ENCODE measurements at places on chromosomes 7 and 10. TPM values are rescaled to one million over a fixed set of nuclear protein-coding genes. Genes with fewer than 3 reads are reported as not detected.

DNA sequence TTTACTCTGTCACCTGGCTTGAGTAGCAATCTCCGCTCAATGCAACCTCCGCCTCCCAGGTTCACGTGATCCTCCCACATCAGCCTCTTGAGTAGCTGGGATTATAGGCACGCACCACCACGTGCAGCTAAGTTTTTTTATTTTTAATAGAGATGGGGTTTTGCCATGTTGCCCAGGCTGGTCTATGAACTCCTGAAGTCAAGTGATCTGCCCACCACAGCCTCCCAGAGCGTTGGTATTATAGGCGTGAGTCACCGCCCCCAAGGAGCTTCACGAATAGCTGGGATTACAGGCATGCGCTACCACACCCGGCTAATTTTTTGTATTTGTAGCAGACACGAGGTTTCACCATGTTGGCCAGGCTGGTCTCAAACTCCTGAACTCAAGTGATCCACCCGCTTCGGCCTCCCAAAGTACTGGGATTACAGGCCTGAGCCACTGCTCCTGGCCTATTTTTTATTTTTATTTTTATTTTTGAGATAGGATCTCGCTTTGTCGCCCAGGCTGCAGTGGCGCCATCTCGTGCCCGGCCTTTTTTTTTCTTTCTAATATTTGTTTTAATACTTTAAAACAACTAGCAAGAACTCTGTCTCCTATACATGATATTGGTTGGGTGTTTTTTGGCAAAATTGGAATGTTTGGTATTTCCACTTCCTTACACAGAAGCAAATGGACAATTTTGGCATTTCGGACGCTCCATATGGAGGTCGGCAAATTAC is 1.1 kb downstream of the EFCAB10 start:
- peaks cover 11% of the 10 kb centered on the region for H3K27me3 ChIP-seq
- peaks cover 4% of the 10 kb centered on the region for H3K4me1 ChIP-seq
- DNase-seq = no peak
- no peak overlapping the region for H3K27ac ChIP-seq
- H3K4me3 ChIP-seq = no peak overlapping the region
- no peaks in the 10 kb centered on the region for H3K36me3 ChIP-seq

GRCh38 chr7:16914771-16915170 is 33.0 kb upstream of the AGR3 start:
- no peak overlapping the region for H3K4me3 ChIP-seq
- H3K4me1 ChIP-seq = no peaks in the 10 kb centered on the region
- no peaks in the 10 kb centered on the region for H3K27me3 ChIP-seq
- H3K27ac ChIP-seq = no peak overlapping the region

CDNF gene
- total RNA-seq = 0.61 TPM

BMPER gene
- 10.0 TPM for total RNA-seq

- no peak overlapping the region for H3K27ac ChIP-seq
- no peaks in the 10 kb centered on the region for H3K4me1 ChIP-seq
- no peak for DNase-seq
Measured at GRCh38 chr7:85018498-85018897, 168.4 kb downstream of the SEMA3D start.

AOAH gene
- 20.8 TPM for total RNA-seq

GRCh38 chr7:55174856-55175255 is 156.0 kb downstream of the EGFR start:
- no peak for DNase-seq
- H3K27ac ChIP-seq = no peak overlapping the region
- no peaks in the 10 kb centered on the region for H3K27me3 ChIP-seq
- no peak overlapping the region for H3K4me3 ChIP-seq

DNA sequence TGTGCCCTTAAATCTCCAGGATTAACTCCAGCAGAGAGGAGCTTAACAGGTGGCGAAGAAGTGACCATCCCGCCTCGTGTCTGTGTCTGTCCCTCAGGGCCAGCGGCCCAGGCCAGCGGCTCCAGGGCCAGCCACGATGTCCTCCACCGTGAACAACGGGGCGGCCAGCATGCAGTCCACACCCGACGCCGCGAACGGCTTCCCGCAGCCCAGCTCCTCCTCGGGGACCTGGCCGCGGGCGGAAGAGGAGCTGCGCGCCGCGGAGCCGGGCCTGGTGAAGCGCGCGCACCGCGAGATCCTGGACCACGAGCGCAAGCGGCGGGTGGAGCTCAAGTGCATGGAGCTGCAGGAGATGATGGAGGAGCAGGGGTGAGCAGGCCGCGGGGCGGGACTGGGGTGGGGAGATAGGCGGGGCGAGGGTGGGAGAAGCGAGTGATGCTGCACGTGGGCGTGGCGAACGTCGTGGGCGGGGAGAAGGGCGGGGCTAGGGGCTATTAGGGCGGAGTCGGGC is 33.3 kb downstream of the SRRM3 start:
- H3K4me1 ChIP-seq = peaks cover 7% of the 10 kb centered on the region
- DNase-seq = peak; percentile 86
- no peak overlapping the region for H3K4me3 ChIP-seq
- H3K36me3 ChIP-seq = no peaks in the 10 kb centered on the region
- peaks cover 43% of the 10 kb centered on the region for H3K27me3 ChIP-seq

LOXL4 gene
- total RNA-seq = 6.2 TPM

- no peaks in the 10 kb centered on the region for H3K36me3 ChIP-seq
- H3K4me3 ChIP-seq = no peak overlapping the region
Measured at GRCh38 chr10:133154411-133154810, 5.6 kb upstream of the KNDC1 start.

DNA sequence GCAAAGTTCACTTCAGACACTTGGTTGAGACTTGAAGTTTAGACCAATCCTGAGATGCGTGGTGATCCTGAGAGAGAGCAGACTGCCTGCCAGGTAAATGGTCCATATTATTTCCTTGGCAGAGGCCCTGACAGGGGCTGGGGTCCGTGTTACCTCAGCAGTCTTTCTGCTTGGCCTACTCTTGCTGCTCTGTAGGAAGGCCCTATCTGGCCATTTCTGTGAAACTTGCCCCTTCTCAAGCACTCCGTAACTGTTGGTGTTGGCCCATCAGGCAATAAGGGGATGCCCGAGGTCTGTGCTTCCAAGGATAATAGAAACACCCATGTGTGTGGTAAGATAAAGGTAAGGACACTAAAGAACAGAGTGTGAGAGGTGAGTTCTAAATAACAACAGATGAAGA is 20.0 kb downstream of the LOXL4 start:
- H3K27me3 ChIP-seq = no peaks in the 10 kb centered on the region
- H3K27ac ChIP-seq = no peak overlapping the region
- no peak for DNase-seq
- no peak overlapping the region for H3K4me3 ChIP-seq
- H3K36me3 ChIP-seq = peaks cover 75% of the 10 kb centered on the region

DNA sequence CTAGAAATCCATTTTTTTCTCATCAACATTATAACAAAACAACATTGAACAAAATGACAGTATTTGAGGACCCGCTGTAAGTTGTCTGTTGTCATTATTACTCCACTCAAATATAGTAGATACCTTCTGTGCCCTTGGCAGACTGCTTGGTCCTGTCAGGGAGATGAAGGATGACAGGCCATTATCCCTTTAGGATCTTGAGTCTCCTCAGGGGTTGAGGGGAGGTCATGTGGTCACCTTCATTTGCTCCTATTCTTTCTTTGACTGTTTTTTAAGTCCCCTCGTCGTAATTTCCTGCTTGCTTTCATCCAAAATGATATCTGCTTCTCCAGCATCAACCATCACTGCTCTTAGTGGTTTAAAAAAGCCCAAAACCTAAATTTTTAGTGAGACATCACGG is 2.6 kb upstream of the PIP4K2A start:
- H3K4me3 ChIP-seq = no peak overlapping the region
- no peaks in the 10 kb centered on the region for H3K4me1 ChIP-seq
- DNase-seq = no peak
- no peak overlapping the region for H3K27ac ChIP-seq
- H3K36me3 ChIP-seq = no peaks in the 10 kb centered on the region

GRCh38 chr10:12588091-12588860 is 238.9 kb downstream of the CAMK1D start:
- DNase-seq = no peak
- H3K27me3 ChIP-seq = no peaks in the 10 kb centered on the region
- no peaks in the 10 kb centered on the region for H3K4me1 ChIP-seq
- H3K27ac ChIP-seq = no peak overlapping the region
- no peaks in the 10 kb centered on the region for H3K36me3 ChIP-seq
- no peak overlapping the region for H3K4me3 ChIP-seq

GRCh38 chr10:75619635-75620034 is 188.2 kb downstream of the LRMDA start:
- no peaks in the 10 kb centered on the region for H3K36me3 ChIP-seq
- peaks cover 10% of the 10 kb centered on the region for H3K4me1 ChIP-seq
- H3K27ac ChIP-seq = no peak overlapping the region

DNA sequence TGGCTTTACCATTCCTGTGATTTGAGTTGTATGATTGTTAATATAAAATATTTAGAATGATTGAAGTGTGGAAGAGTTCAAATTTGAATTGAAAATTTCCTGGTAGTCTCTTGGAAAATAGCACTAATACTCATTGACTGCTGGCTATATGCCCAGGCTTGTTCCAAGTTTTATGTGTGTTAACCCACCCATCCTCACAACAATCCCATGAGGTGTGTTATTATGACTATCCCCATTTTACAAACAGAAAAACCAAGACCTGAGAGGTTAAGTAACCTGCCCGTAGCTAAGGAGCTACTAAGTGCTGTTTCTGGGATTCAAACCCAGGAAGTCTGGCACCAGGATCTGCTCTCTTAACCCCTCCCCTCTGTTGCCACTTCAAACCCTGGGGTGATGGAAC is 213.9 kb downstream of the CREB5 start:
- DNase-seq = no peak
- no peaks in the 10 kb centered on the region for H3K27me3 ChIP-seq
- H3K4me1 ChIP-seq = peaks cover 3% of the 10 kb centered on the region
- H3K4me3 ChIP-seq = no peak overlapping the region
- H3K36me3 ChIP-seq = no peaks in the 10 kb centered on the region
- no peak overlapping the region for H3K27ac ChIP-seq

- DNase-seq = peak; percentile 95
- no peaks in the 10 kb centered on the region for H3K36me3 ChIP-seq
- H3K4me1 ChIP-seq = peaks cover 6% of the 10 kb centered on the region
- no peaks in the 10 kb centered on the region for H3K27me3 ChIP-seq
- peak within 1 kb of the TSS; percentile 90 for H3K27ac ChIP-seq
Measured at GRCh38 chr7:122886357-122887081, at the start of gene CADPS2. Gene CADPS2, minus strand, starts transcription at chr7:122886460. Its CDS starts 123 bp downstream, at chr7:122886337.

GRCh38 chr10:88158526-88159122 is 295.2 kb downstream of the PTEN start:
- H3K4me1 ChIP-seq = peaks cover 16% of the 10 kb centered on the region
- no peak overlapping the region for H3K4me3 ChIP-seq
- no peaks in the 10 kb centered on the region for H3K27me3 ChIP-seq
- no peaks in the 10 kb centered on the region for H3K36me3 ChIP-seq
- peak overlapping the region; percentile 7 for H3K27ac ChIP-seq

SEMA3A gene
- total RNA-seq = 12.0 TPM

DNA sequence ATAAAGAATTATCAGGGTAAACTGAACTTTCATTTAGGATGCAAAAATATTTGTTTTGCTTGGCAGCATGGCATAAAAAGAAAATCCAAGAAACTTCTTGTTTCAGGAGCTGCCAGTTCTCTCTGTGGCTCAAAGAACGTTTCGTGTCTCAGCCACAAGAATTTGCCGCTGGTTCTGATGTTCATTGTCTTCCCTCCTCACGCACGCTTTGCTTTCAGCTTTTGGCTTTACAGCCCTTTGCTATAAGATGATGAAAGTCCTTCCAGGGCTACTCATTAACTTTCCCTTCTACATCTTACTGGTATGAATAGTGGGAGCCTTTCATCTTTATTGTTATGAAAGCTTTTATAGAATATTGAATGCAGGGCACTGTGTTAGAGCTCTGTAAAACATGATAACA is 124.7 kb downstream of the BICC1 start:
- peaks cover 8% of the 10 kb centered on the region for H3K4me1 ChIP-seq
- no peaks in the 10 kb centered on the region for H3K36me3 ChIP-seq
- no peak for DNase-seq
- no peak overlapping the region for H3K27ac ChIP-seq

DNA sequence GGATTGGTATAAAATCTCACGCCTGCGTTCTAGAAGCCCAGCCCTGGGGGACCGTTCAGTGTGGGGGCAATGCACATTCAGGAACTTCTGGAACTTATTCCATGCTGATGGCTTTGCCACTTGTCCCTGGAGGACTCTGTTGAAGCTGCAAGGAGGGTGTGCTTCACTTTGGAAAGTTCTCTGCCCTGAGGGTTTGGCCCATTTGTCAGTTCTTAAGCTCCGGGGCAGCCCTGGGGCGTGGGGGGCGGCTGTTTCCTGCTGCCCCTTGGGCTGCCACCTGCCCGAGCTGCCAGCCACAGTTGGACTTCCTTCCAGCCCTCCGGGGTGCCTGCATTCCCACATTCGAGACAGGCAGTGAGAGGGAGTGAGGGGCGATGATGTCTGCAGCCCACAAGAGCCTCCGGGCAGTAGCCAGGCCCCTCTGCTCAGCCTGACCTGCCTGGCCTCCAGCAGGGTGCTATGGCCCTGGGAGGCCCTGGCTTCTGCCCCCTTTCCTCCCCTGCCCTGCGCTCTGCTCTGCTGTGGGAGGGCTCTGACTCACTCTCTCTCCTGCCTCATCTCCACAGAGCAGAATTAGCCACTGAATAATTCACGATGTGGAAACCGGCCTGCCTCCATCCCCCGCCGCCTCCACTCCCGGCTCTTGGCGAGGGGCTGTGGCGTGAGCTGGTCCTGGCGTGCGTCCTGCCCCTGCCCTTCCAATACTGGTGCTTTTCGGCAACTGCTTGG is 1.9 kb downstream of the TTYH3 start:
- H3K36me3 ChIP-seq = no peaks in the 10 kb centered on the region

GRCh38 chr7:157627033-157627432 is 290.2 kb downstream of the DNAJB6 start:
- DNase-seq = no peak
- H3K27ac ChIP-seq = no peak overlapping the region
- H3K4me1 ChIP-seq = no peaks in the 10 kb centered on the region
- H3K4me3 ChIP-seq = no peak overlapping the region

NUTM2A gene
- total RNA-seq = 2.9 TPM

- no peak overlapping the region for H3K4me3 ChIP-seq
- H3K27ac ChIP-seq = no peak overlapping the region
Measured at GRCh38 chr10:132381741-132382140, 15.3 kb upstream of the PWWP2B start.

DNA sequence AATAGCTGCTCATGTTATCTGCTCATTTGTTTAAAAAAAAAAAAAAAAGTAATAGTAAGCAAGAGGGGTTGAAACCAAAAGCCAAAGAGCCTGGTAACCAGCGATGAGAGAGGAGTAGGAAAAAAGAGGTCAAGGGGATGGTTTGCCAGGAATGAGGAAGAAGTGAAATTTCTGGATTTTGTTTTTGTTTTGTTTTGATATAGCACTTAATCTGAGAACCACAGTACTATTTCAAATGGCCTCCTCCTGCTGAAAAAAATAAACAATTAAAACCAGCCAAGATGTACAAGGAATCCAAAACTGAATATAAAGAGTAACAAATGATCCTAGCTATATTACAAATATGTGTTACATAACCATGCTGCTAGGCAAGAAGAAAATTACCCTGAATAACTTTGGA is 213.1 kb downstream of the FGFR2 start:
- H3K27ac ChIP-seq = no peak overlapping the region
- H3K27me3 ChIP-seq = no peaks in the 10 kb centered on the region
- no peak overlapping the region for H3K4me3 ChIP-seq

PON1 gene
- 0.49 TPM for total RNA-seq

GRCh38 chr7:155368894-155369600 is 71.4 kb downstream of the INSIG1 start:
- no peak for DNase-seq
- H3K4me3 ChIP-seq = no peak overlapping the region
- peaks cover 67% of the 10 kb centered on the region for H3K27me3 ChIP-seq
- H3K27ac ChIP-seq = no peak overlapping the region
- no peaks in the 10 kb centered on the region for H3K36me3 ChIP-seq
- H3K4me1 ChIP-seq = peaks cover 17% of the 10 kb centered on the region

SFTPA2 gene
- 13,814 TPM for total RNA-seq

GRCh38 chr10:66752714-66753113 is 173.1 kb upstream of the LRRTM3 start:
- H3K36me3 ChIP-seq = no peaks in the 10 kb centered on the region
- H3K4me1 ChIP-seq = no peaks in the 10 kb centered on the region
- no peak overlapping the region for H3K4me3 ChIP-seq
- no peak overlapping the region for H3K27ac ChIP-seq
- DNase-seq = no peak
